Chondrocyte (in vitro differentiated cells): ENCODE measurements at places on chromosomes 2 and 18. TPM values are rescaled to one million over a fixed set of nuclear protein-coding genes. Genes with fewer than 3 reads are reported as not detected.

GRCh38 chr18:63071701-63072141 is 247.8 kb downstream of the BCL2 start:
- DNase-seq = no peak
- H3K36me3 ChIP-seq = no peaks in the 10 kb centered on the region
- H3K4me3 ChIP-seq = no peak overlapping the region
- peaks cover 11% of the 10 kb centered on the region for H3K27me3 ChIP-seq
- H3K4me1 ChIP-seq = peaks cover 10% of the 10 kb centered on the region

DNA sequence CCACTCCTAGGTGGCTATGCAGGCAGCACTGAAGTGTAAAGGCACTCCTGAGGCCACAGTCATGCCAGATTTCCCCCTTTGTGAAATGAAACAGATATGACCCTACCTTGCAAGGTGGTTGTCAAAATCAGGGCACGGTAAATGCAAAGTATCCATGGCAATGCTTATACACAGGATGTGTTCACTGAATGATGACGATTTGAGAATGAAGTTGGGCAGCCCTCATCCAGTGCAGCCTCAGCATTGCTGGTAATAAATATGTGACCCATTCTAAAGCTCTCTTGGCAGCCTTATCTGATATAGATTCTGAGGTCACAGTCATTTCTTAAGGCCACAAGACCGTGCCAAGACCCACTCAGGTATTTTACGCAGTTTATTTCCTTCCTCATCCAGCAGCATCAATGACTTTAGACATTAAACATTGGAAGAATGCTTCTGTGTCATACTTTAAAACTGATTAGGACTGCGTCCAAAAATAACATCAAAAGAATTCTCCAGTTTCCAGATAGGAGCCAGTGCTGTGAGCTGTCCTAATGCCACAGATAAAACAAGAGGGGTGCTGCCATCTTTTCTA is 125.5 kb upstream of the SERTAD2 start:
- H3K36me3 ChIP-seq = no peaks in the 10 kb centered on the region
- no peak overlapping the region for H3K27ac ChIP-seq
- peaks cover 13% of the 10 kb centered on the region for H3K4me1 ChIP-seq
- H3K4me3 ChIP-seq = no peak overlapping the region

DNA sequence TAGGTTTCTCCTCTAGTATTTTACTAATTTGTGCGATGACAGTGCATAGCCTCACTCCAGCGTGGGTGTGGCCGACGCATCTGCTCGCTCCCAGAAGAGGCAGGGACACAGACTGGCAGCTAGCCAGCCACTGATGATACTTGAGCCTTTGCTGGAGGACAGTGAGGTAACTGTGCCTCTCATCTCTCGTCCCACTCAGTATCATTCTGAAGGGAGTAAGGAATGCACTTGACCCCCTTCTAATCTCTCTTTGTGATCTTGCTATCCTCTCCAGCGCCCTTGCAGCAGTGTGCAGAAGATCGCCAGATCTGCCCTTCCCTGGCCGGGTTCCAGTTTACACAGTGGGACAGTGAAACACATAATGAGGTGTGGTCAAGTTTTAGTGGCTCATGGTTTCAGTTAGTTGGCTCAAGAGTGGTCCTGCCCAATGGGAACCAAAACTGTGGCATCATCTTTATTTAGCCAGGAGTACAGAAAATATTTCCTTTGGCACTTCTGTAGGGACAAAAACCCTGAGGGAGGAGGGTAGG is 17.5 kb downstream of the NCAPH start:
- H3K36me3 ChIP-seq = no peaks in the 10 kb centered on the region
- H3K27ac ChIP-seq = peak overlapping the region; percentile 96
- H3K4me3 ChIP-seq = peak overlapping the region; percentile 37

GRCh38 chr2:39796134-39796533 is 17.1 kb upstream of the THUMPD2 start:
- no peaks in the 10 kb centered on the region for H3K4me1 ChIP-seq
- H3K4me3 ChIP-seq = no peak overlapping the region
- peaks cover 2% of the 10 kb centered on the region for H3K36me3 ChIP-seq
- no peak overlapping the region for H3K27ac ChIP-seq

GRCh38 chr2:170142502-170142901 is 35.4 kb upstream of the MYO3B start:
- no peak overlapping the region for H3K4me3 ChIP-seq
- no peak for DNase-seq
- H3K27me3 ChIP-seq = no peaks in the 10 kb centered on the region
- peaks cover 6% of the 10 kb centered on the region for H3K4me1 ChIP-seq
- no peak overlapping the region for H3K27ac ChIP-seq

- no peak for DNase-seq
- no peaks in the 10 kb centered on the region for H3K36me3 ChIP-seq
- H3K27ac ChIP-seq = no peak overlapping the region
- peaks cover 27% of the 10 kb centered on the region for H3K27me3 ChIP-seq
- no peak overlapping the region for H3K4me3 ChIP-seq
Measured at GRCh38 chr2:41663056-41663455, 384.8 kb upstream of the PKDCC start.

GRCh38 chr2:28411956-28412609 is 19.4 kb downstream of the FOSL2 start:
- H3K4me1 ChIP-seq = peaks cover 68% of the 10 kb centered on the region
- no peaks in the 10 kb centered on the region for H3K27me3 ChIP-seq
- H3K4me3 ChIP-seq = no peak overlapping the region
- peaks cover 54% of the 10 kb centered on the region for H3K36me3 ChIP-seq

DNA sequence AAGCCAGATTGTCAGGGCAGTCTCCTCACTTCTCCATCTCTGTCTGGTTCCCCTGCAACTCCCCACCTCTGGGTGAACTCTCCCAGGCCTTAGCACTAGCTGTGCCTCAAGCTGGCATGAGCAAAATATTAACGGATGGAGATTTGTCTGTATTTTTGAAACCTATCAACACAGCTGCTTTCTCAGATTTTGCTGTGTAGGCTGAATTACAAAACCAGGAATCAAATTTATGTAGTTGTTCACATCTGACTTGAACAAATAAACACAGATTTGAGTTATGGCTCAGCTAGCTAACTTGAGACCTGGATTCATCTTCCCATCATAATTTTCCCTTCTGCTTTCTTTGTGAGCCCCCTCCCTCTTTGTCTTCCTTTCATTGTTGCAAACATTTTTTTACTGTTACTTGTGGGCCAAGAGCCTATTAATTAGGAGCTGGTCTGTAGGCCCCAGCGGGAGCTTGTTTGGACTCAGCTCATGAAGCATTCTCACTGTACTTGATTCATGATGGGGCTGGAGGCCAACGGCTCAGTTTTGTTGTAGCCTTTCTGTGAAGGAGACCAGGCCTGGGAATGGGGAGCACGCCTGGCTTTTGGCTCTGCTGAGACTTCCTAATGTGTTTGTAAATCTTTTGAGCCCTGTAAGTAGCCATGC is 164.1 kb upstream of the GATA6 start:
- no peaks in the 10 kb centered on the region for H3K27me3 ChIP-seq
- DNase-seq = no peak
- no peaks in the 10 kb centered on the region for H3K4me1 ChIP-seq
- H3K36me3 ChIP-seq = no peaks in the 10 kb centered on the region

- H3K4me1 ChIP-seq = peaks cover 28% of the 10 kb centered on the region
- H3K27me3 ChIP-seq = no peaks in the 10 kb centered on the region
- no peak overlapping the region for H3K4me3 ChIP-seq
- no peak overlapping the region for H3K27ac ChIP-seq
- peaks cover 7% of the 10 kb centered on the region for H3K36me3 ChIP-seq
- no peak for DNase-seq
Measured at GRCh38 chr2:145156199-145156598, 636.3 kb upstream of the ZEB2 start.

DNA sequence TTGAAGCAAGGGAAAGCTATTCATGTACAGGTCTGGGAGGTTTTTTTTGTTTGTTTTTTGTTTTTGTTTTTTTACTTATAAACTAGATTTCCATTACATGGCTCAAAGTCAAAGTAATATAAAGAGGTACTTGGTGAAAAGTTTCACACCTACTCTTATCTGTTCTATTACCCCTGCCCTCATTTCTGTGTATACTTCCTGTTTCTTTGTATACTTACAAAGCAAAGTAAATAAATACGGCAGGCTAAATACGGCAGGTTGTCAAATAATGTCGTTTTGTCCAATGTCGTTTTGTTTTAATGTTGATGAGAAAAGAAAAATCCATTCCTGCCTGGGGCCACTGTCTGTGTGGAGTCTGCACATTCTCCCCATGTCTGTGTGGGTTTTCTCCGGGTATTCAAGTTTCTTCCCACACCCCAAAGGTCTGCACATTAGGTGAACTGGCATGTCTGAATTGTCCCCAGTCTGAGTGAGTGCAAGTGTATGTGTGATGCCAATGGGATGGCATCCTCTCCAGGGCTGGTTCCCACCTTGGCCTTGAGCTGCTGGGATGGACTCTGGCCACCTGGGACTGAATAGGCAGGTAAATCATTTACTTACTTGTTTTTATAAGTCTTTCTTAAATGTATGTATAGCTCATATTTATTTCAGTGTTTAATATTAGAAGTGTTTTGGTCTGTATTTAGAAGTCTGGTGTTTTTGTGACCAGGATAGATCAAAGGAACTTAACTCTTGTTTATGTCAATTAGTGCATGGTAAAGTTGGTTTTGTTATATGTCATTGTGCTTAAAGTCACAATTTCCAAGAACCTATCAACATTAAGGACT is 13.4 kb downstream of the STAMBP start:
- DNase-seq = no peak
- H3K27me3 ChIP-seq = no peaks in the 10 kb centered on the region
- H3K36me3 ChIP-seq = peaks cover 18% of the 10 kb centered on the region
- peak overlapping the region; percentile 6 for H3K27ac ChIP-seq
- peaks cover 26% of the 10 kb centered on the region for H3K4me1 ChIP-seq

- no peaks in the 10 kb centered on the region for H3K36me3 ChIP-seq
- H3K4me1 ChIP-seq = peaks cover 40% of the 10 kb centered on the region
- no peak for DNase-seq
- H3K27ac ChIP-seq = peak overlapping the region; percentile 91
- H3K27me3 ChIP-seq = no peaks in the 10 kb centered on the region
- H3K4me3 ChIP-seq = peak overlapping the region; percentile 20
Measured at GRCh38 chr2:209526561-209526960, 102.7 kb downstream of the MAP2 start.

- H3K27me3 ChIP-seq = no peaks in the 10 kb centered on the region
- no peak overlapping the region for H3K27ac ChIP-seq
- DNase-seq = no peak
- no peaks in the 10 kb centered on the region for H3K36me3 ChIP-seq
Measured at GRCh38 chr18:45384137-45384961, 230.9 kb upstream of the SLC14A2 start.

GRCh38 chr2:128685841-128686496 is 367.3 kb upstream of the HS6ST1 start:
- no peaks in the 10 kb centered on the region for H3K36me3 ChIP-seq
- no peak for DNase-seq
- peaks cover 3% of the 10 kb centered on the region for H3K27me3 ChIP-seq
- no peaks in the 10 kb centered on the region for H3K4me1 ChIP-seq

GRCh38 chr2:99183025-99183424 is 2.0 kb downstream of the MRPL30 start:
- peak overlapping the region; percentile 47 for H3K27ac ChIP-seq
- no peaks in the 10 kb centered on the region for H3K27me3 ChIP-seq
- peaks cover 42% of the 10 kb centered on the region for H3K4me1 ChIP-seq
- H3K36me3 ChIP-seq = peaks cover 1% of the 10 kb centered on the region
- no peak for DNase-seq

KHK gene
- 1.2 to 1.9 TPM (median 1.3 TPM) in 3 replicates for total RNA-seq

GREB1 gene
- total RNA-seq = 0.52 to 2.2 TPM (median 1.6 TPM) in 3 replicates

ESPNL gene
- 0.07 to 0.17 TPM (median 0.15 TPM) in 3 replicates for total RNA-seq

OXER1 gene
- 0.31 to 1.8 TPM (median 1.7 TPM) in 3 replicates for total RNA-seq

NUP35 gene
- 7.5 to 9.8 TPM (median 8.5 TPM) in 3 replicates for total RNA-seq

MGAT4A gene
- total RNA-seq = 1.7 to 2.2 TPM (median 2.1 TPM) in 3 replicates
